ENCODE measurements at places on chromosomes 2 and 18.

DNA sequence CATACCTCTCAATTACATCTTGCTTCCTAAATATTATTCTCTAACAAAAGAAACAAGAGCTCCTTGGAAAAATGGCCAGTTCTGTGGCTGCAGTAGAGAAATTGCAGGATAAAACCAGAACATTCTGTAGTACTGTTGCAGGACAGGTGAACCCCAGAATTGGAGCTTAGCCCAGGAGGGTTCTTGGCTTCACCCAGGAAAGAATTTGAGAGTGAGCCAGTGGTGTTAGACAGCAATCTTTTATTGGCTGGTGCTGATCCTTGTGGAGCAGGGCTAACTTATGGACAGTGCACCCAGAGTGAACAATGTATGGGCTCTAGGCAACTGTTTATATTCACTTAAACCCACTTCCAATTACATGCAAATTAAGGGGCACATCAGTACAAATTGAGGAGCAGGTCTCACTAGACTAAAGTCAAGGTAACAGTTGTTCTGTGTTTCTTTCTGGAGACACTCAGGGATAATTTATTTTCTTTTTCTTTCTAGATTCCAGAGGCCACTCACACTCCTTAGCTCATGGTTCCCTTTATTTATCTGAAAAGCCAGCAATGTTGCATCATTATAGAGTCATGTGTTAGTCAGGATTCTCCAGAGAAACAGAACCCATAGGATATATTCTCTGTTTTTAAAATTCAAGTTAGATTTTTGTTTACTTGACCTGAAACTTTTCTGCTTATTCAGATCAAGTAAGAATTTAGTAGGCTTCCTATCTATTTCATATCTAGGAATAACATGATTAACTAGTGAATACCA, 348.1 kb downstream of the CCDC85A start:
- DNase-seq = no peak

- DNase-seq = no peak
Measured at GRCh38 chr2:199818026-199818425, 33.0 kb downstream of the FTCDNL1 start.

DNA sequence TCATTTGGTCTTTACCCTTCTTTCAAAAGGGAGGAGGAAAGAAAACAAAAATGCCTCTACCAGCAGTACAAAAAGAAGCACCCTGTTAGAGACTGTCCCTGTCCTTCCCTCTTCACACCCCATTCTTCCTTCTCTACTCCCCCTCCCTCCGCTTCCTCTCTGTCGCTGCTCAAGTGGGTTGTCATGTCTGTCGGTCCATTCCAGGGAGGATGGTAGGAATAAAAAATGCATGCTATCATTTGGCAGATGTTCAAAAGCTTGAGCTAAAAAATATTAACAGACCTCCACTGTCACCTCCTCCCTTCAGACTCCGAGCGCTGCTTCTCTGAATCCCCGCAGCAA, 482.0 kb downstream of the BCL11A start:
- no peak for DNase-seq

- no peak for DNase-seq
Measured at GRCh38 chr2:9207641-9208311, 1.2 kb downstream of the ASAP2 start.

GRCh38 chr18:27983780-27984179, 193.2 kb downstream of the CDH2 start:
- no peak for DNase-seq

GRCh38 chr2:39232141-39232540, 11.6 kb downstream of the CDKL4 start:
- DNase-seq = peak; percentile 22

DNA sequence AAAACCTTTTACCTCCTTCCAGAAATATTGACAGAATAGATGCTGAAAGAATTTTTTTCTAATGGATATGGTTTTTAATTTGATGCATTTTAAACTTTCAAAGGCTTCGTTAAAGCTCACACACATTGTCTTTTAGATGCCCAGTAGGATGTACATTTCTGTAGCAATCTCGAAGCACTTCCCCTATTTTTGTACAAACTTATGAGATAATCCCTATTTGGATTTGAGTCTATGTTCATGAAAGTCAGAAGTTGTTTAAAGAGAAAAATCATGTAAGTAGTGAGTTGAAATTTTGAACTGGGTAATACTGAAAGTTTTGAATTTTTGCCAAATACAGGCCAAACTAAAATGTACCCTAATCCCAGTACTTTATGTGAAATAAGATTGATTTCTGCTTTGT, 38.1 kb upstream of the MMADHC start:
- DNase-seq = no peak

DNA sequence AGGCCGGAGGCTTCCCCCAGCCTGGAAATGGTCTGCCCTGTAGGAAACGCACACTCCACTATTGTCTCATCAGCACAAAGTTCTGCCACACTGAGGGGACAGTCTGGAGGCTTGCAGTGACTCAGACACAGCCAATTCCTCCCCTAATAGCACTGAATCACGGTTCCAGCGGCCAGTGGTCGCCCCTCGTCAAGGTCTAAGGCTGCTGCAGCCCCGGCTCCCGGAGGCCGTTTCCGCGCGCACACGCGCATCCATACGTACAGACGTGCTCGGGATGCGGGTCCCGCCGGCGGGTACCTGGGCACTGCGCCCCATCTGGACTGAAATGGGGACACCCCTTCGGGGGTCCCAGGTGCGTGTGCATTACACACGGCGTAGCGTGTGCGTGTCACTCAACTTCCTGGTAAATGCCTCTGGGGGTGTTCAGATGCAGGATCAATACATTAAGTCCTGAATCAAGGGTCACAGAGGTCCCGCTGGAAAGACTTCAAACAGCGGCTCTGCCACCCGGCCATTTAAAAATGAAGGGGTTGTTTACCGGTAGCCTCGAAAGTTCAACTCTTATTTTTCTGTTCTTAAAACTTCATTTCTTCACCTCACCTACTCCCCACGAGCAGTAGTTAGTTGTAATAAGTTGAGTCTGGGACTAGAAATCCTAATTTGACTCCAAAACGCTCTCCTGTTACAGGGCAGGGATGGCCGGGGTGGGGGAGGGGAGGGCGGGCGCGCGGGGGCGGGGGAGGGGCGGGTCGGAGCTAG, 572 bp upstream of the ZNF516 start:
- peak; percentile 58 for DNase-seq

GRCh38 chr2:3265981-3266924, 111.4 kb downstream of the EIPR1 start:
- no peak for DNase-seq

- DNase-seq = no peak
Measured at GRCh38 chr18:38751898-38752297, 1186.3 kb upstream of the CELF4 start.

- no peak for DNase-seq
Measured at GRCh38 chr2:71932037-71932779, 215.5 kb downstream of the CYP26B1 start.

GRCh38 chr2:1137913-1138391, 187.3 kb downstream of the SNTG2 start:
- no peak for DNase-seq

- DNase-seq = peak; percentile 21
Measured at GRCh38 chr2:25042321-25043240, 705 bp downstream of the EFR3B start.

DNA sequence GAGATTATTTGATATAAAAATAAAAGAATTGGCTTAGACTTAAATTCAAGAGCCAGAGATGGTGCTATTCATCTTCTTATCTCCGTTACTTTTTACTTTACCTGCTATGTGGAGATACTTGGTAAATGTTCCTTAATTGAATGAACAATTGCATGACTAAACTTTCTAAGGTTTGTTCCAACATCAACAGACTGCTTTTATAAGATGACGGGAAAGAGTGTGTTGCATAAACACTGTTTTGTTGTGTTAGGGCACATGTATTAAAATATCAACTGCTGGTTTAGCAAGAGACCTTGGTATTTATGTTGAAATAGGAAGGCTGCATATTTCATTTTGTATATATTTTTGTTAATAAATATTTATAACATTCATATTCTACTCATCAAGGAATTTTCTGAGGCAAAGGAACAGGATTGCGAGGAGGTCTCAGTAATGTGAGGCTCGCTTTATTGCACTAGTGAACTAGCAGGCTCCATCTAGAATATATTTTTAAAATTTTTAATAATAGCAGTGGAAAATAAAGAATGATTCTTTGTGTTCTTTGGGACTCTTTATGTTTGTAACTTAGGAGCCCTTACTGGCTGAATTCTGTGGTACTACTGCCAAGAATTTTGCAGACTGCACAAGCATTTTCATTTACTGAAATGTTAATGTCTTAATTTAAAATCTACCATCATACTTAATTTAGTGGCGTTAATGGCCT, 10.7 kb upstream of the NFE2L2 start:
- DNase-seq = peak; percentile 45

- DNase-seq = no peak
Measured at GRCh38 chr2:112841295-112842044, 4.9 kb upstream of the IL1B start.

- peak; percentile 83 for DNase-seq
Measured at GRCh38 chr2:33321236-33321771, 155.1 kb upstream of the RASGRP3 start.

- no peak for DNase-seq
Measured at GRCh38 chr2:174240097-174240496, 8.2 kb downstream of the OLA1 start.

GRCh38 chr18:12960853-12961397, 13.1 kb downstream of the SEH1L start:
- no peak for DNase-seq

GRCh38 chr2:12987246-12987645, 270.5 kb downstream of the TRIB2 start:
- no peak for DNase-seq

GRCh38 chr2:5798084-5798483, 105.9 kb downstream of the SOX11 start:
- peak; percentile 82 for DNase-seq

- DNase-seq = peak; percentile 11
Measured at GRCh38 chr2:74063486-74063885, 78.8 kb downstream of the TET3 start.

DNA sequence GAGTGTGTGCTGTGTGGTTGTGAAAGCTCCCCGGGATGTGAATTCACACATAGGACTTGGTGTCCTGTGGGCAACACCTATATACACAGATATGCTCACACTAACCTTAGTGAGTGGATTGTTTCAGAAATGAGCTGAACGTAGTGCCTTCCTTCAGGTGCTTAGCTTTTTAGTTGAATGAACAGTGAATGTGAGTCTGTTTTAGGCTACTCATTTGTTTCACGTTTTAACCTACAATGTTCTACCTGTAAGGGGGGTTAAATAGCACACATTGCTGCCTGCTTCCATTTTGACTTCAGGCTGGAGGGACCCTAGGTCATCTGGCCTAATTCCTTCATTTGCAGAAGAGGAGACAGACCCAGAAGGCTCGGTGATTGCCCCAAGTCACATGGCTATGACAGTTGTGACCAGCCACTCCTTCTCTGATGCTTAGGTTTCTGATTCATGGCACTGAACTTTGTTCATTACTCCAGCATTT, 1.0 kb downstream of the PLEK start:
- no peak for DNase-seq

DNA sequence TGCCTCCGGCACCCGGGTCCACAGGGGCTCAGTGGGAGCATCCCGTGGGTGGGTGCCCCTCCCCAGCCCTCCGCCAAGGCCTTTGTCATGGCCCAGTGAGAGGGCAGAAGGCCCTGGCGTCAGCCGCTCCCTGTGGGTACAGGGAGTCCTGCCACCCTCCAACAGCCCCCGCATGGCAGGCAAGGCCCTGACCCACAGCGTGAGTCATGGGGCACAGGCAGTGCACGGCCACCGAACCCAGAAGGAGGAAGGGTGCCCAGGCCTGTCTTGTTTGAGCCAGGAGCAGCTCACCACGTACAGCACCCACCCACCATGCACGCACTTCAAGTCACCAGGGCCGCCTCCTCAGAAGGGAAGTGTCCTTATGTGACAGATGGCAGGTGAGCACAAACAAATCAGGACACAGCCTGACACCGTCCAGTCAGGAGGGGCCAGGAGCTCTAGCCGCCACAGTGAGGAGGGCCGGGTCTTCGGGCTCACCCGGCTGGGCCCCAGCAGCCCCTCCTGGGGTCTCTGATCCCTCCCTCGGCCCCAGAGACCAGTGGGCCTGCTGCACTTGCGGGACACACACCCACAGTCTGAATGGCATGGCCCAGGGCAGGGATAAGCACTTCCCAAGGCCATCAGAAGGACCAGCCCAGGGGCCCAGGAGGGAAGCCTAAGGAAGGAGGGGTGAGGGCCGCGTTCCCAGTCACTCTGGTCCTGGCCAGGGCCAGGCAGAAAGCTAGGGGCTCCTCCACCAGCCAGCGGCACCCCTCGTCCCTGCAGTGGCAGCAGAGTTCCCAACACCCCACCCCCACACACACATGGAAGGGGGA, 25.8 kb downstream of the BIN1 start:
- DNase-seq = no peak

GRCh38 chr2:237549216-237549615, 17.2 kb upstream of the PRLH start:
- DNase-seq = no peak

DNA sequence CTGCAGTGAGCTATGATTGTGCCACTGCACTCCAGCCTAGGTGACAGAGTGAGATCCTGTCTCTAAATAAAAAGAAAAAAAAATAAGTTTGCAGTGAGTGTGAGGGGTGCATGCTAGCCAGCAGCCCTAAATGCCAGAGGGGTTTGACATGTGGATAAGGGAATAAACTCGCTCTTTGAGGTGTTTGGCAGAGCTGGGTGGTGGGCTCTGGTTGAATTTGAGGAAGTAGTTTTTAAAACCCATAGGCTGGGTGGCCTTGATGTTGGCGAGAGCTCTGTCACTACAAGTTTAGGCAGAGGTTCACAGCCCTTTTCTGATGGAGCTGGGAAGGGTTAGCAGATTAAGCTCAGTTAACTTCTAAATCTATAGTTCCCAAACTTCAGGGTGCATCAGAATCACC, 3.1 kb downstream of the ANXA4 start:
- no peak for DNase-seq

GRCh38 chr18:73924836-73925235, 222.8 kb downstream of the FBXO15 start:
- no peak for DNase-seq

DNA sequence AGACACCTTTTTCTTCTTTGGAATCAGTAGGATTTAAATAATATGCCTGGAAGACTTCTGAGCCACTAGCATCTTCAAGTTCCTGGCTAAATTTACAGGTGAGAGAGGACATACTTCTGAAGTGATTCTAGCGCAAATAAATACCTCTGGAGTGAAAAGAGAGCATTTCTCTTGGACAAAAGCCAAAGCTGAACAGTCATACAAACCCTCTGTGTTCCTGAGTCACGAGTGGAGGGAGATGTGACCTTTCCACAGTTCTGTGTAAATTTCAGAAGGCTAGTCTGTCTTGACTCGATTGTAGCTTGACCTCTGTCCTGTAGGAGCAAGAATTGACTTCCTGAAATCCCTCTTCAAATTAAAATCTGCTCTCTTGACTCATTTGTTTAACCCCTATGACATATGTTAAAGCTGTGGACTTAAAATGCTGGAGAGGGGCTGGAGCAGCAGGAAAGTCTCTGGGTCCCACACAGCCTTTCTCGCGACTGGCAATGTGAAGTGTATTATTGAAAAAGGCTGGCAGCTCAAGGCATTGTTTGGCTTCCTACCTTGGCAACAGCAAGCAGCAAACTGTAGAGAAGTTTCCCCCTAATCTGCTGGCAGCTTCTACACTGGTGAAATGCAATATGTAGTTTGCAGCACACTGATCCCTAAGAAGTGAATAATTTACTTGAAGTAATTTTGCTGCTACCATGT, 79.6 kb upstream of the GCFC2 start:
- no peak for DNase-seq

- DNase-seq = no peak
Measured at GRCh38 chr2:74689671-74690070, 35.6 kb downstream of the SEMA4F start.

- DNase-seq = no peak
Measured at GRCh38 chr18:61831071-61831470, 61.7 kb downstream of the RNF152 start.

- DNase-seq = no peak
Measured at GRCh38 chr2:102502576-102502975, 29.6 kb downstream of the SLC9A4 start.
